Activated T-helper 1 cell treated with anti-CD3 and anti-CD28 coated beads, Interleukin-2, amount 50 U/mL, for 16 hours (primary cell): ENCODE measurements at places on chromosomes 1 and 21.

GRCh38 chr1:111565079-111565478, 54.5 kb upstream of the RAP1A start:
- DNase-seq, result no peak

DNA sequence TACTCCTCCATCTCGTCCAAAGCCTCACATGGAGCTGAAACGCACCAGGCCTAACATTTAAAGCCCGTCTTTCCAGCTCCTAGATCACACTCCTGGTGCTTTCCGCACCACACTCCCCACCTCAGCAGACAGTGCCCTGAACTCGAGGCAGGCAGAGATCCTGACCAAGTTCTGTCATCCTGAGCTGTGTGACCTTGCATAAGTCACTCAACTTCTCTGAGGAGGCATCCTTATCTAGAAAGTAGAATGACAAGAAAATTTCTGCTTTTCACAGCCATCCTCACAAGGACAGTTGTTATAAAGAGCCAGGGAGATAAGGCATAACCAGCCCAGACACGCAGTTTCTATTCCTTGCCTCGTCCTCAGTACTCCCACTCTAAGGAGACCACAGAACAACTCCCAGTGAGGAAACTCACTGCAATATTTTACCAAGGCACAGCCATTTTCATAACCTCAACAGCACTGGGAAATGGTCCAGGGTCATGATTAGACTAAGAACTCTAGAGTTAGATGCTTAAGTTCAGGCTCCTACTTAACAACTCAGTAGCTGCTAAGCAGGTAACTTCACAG, 3.1 kb downstream of the LRP8 start:
- DNase-seq, result no peak

DNA sequence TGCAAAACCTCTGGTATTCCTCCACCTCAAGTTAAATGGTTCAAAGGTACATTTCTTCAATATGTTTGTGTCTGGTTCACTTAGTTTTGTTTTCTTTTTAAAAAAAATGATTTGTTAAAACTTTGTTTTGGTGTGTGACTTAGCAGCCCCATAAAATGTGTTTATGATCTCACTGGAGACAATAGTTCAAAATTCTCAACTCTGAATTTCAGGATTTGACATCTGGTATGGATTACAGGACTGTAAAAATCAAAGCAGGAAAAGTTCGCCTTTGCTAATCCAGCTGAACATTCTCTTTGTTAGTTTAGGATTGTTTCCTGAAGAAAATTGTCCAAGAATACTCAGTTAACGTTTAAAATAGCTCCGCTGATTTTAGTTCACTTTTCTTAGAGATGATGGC, 231.7 kb downstream of the HMCN1 start:
- DNase-seq, result no peak

GRCh38 chr1:41622859-41623732, 138.6 kb upstream of the EDN2 start:
- DNase-seq, result no peak

GRCh38 chr1:36493524-36493923, 10.8 kb upstream of the CSF3R start:
- DNase-seq, result no peak

GRCh38 chr1:236638945-236639344, 34.6 kb upstream of the HEATR1 start:
- DNase-seq, result no peak

- no peak for DNase-seq
These were observed 8.7 kb downstream of the IFNLR1 start for GRCh38 chr1:24178407-24178806.

GRCh38 chr1:94014635-94015488, 105.6 kb upstream of the GCLM start:
- DNase-seq, result no peak

DNA sequence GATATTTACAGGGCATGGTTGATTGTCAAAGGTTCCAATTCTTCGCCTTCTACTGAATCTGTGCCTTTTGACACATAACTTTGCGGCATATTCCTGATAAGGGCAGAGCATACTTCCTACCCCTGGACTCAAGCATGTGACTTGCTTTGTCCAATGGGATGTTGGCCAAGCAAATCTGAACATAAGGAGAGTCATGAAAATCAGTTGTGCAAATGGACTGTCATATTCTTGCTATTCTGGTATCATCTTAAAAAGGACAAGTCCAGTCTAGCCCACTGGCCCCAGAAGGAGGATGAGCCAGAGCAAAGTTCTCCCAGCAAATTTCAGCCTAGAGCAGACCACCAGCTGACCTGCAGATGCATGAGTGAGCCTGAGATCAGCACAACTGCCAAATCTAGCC, 41.0 kb upstream of the MUTYH start:
- no peak for DNase-seq

DNA sequence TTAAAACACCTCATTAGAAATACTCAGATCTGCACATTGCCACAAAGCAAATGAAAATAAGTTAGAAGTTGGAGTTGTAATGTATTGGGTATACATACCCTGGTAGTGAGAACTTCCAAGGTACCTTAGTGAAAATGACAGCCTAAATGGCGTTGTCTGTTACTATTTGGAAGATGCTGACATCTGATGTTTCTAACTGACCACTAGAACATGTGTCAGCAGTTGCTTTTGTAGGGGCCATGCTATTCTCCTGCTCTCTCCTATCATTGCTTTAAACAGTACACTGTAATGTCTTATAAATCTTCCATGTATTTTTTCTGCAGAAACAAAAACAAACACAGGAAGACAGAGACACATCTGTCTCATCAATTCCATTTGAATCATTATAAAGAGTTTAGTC, 40.1 kb downstream of the LAMC1 start:
- DNase-seq, result no peak

GRCh38 chr1:24830680-24831272, 85.5 kb downstream of the CLIC4 start:
- DNase-seq, result no peak

GRCh38 chr1:15197591-15198447, 44.3 kb downstream of the TMEM51 start:
- no peak for DNase-seq

GRCh38 chr21:34846601-34847112, 177.9 kb downstream of the CLIC6 start:
- no peak for DNase-seq

- no peak for DNase-seq
These were observed 544.2 kb upstream of the ZRANB2 start for GRCh38 chr1:71625004-71625403.

- no peak for DNase-seq
These were observed 267.6 kb upstream of the SGIP1 start for GRCh38 chr1:66266350-66266749.

- DNase-seq, result no peak
These were observed 511 bp downstream of the ZNF683 start for GRCh38 chr1:26372039-26372438.

GRCh38 chr1:3403388-3404231, 50.9 kb upstream of the ARHGEF16 start:
- DNase-seq, result no peak

- no peak for DNase-seq
These were observed 9.5 kb upstream of the TMEM39B start for GRCh38 chr1:32063261-32063681.

- no peak for DNase-seq
These were observed 139.2 kb upstream of the COL11A1 start for GRCh38 chr1:103247517-103247916.

GRCh38 chr1:87329526-87330056, 911 bp downstream of the LMO4 start:
- DNase-seq, result no peak

GRCh38 chr1:91555074-91555730, 54.6 kb downstream of the CDC7 start:
- DNase-seq, result no peak

DNA sequence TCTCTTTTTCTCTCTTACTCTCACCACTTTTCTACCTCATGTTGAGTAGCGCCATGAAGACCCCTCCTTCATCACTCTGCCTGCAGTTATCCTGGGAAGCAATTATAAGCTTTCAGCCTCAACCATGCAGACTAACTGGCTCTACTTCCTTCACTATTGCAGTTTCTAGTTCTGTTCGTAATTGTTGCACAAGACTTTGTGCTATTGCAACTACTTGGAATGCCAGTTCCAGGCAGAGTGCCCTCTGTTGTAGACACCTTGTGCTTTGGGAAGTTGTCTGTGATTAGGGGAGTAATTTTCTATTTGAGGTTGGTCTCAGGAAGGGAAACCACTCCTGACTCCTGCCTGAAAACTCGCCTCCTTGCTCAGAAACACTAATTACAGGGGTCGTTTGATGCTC, 19.4 kb downstream of the PGM1 start:
- no peak for DNase-seq

DNA sequence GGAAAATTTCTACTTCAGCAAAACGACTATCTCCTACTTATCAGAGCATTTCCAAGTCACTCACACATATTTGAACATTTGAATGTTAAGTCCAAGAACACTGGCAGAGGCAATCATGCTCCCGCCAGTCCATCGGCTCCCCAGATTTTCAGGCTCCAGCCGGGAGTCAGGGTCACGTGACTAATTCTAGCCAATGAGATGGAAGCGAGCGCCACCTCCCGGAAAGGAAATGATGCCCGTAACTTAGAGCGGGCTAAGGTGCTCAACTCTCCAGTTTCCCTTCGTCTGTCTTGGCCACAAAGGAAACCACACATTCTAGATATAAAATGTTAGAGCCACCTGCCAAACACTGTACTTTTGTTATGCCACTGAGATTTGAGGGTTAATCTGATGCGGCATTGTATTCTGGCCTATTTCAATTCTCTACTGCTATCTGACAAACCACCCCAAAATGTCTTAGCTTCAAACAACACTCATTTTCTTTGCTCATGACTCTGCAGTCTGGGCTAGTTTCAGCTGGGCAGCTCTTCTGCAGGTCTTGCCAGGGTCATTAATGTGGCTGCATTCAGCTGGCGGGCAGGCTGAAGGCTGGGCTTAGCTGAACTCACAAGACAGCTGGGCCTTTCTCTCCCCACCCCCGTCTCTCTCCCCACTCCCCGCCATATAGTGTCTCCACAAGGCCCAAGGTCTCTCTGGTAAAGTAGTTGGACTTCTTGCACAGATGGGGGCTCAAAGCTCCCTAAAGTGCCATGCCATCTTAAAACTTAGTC, 16.5 kb upstream of the LHX4 start:
- no peak for DNase-seq

GRCh38 chr1:246577082-246577719, 10.9 kb downstream of the CNST start:
- DNase-seq, result no peak

DNA sequence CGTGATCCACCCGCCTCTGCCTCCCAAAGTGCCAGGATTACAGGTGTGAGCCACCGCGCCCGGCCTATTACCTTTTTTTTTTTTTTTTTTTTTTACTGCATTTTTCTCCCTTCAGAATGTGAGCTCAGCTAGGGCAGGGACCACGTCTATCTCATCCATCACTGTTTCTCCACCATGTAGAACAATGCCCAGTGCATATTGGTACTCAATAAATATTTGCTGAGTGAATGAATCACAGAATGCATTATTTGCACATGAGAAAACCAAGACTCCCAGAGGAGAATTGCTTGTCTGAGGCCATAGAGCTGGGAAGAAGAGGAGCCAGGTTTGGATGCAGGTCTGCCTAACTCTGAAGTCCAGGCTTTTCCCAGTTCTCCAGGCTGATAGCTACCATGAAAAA, 8.2 kb upstream of the SLC9A1 start:
- DNase-seq, result no peak

- DNase-seq, result no peak
These were observed 12.0 kb downstream of the PEF1 start for GRCh38 chr1:31632649-31633048.

- no peak for DNase-seq
These were observed 198.9 kb downstream of the HS2ST1 start for GRCh38 chr1:87113313-87113712.

DNA sequence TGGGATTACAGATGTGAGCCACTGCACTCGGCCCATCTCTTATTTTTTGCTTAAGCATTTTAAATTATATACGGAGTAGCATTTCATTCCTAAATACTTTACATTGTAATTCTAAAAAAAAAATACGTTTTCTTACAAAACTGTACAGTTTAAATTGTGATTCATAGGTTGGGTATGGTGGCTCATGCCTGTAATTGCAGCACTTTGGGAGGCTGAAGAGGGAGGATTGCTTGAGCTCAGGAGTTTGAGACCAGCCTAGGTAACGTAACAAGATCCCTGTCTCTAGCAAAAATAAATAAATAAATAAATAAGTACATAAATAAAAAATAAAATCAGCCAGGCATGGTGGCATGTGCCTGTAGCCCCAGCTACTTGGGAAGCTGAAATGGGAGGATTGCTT, 24.6 kb downstream of the TBCE start:
- no peak for DNase-seq

DNA sequence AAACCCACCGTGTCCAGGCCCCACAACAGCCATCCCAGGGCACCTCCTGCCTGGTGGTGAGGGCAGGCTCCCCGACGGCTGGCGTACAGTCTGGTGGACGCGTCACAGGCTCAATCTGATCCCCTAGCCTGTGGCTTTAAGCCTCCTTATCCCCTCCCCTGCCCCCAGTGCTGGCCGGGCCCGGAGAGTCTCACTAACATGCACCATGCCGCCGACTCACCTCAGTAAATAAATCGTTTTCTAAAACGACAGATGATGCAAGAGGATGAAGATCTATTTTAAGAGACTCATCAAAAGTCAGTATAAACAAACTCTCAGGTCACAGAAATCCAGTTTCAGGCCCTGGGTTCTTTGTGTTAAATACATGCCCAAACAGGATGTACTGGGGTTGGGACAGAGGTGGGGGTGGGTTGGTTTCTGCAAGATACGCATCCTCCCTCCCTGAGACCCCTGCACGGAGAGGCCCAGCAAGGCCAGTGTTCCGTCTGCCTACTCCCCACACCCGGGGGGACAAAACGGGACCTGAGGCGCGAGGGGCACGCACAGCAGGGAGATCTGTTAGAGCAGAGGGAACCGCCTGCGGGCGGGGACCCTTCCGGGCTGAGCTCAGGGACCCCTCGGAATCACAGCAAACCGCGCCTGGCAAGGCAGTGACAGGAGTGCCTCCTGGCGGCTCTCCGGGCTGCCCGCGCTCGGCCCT, 3.1 kb downstream of the PANK4 start:
- DNase-seq, result no peak

DNA sequence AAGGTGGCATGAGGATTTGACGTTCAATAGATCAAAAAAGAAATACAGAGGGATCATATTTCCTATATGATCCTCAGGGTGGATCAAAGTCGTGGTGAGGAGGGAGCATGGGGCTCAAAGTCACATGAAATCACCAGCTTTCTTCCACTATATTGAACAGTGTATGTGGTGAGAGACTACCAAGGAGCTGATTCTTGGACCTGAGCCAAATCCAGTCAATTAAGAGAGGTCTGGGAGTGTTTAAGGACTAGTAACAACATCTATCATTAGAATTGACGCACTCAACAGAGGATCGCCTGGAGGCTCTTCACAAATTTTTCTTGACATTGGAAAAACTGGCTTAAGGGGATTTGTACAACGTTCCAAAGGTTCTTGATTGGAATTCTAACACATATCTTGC, 267.7 kb upstream of the PROX1 start:
- no peak for DNase-seq
